ENCODE measurements at places on chromosomes 5 and 9. TPM values are rescaled to one million over a fixed set of nuclear protein-coding genes. Genes with fewer than 3 reads are reported as not detected.

DNA sequence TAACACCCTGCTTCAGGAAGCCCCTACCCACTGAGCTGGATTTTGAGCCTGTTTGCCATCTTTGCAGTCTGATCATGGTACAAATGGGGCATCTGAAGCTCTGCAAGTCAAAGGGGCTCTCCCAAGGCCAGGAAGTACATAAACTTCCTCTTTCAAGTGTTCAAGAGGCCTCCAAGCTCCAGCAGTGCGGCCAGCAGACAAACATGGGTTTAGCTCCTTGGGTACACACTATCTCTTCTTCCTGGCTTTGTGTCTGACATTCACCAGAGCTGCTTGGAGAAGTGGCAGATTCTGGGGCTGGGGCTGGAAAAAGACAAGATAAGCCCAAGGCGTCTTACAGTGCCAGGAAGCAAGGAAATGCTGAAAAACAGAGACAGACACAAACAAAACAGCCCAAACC is 34.1 kb downstream of the LAMC3 start:
- H3K27ac ChIP-seq, result no peak overlapping the region
- DNase-seq, result no peak
- H3K36me3 ChIP-seq, result no peaks in the 10 kb centered on the region
- H3K27me3 ChIP-seq, result no peaks in the 10 kb centered on the region
- peaks cover 8% of the 10 kb centered on the region for H3K4me1 ChIP-seq

- no peaks in the 10 kb centered on the region for H3K4me1 ChIP-seq
- H3K27me3 ChIP-seq, result no peaks in the 10 kb centered on the region
- no peak overlapping the region for H3K27ac ChIP-seq
- no peak overlapping the region for H3K4me3 ChIP-seq
These were observed 52.9 kb upstream of the TRIO start for GRCh38 chr5:14090290-14090689.

- H3K27ac ChIP-seq, result no peak overlapping the region
- H3K4me1 ChIP-seq, result no peaks in the 10 kb centered on the region
- no peak overlapping the region for H3K4me3 ChIP-seq
- no peaks in the 10 kb centered on the region for H3K36me3 ChIP-seq
These were observed 14.5 kb upstream of the SRP19 start for GRCh38 chr5:112846556-112846955.

- H3K4me3 ChIP-seq, result no peak overlapping the region
- no peaks in the 10 kb centered on the region for H3K27me3 ChIP-seq
These were observed 41.9 kb downstream of the ABCA1 start for GRCh38 chr9:104885818-104886709.

DNA sequence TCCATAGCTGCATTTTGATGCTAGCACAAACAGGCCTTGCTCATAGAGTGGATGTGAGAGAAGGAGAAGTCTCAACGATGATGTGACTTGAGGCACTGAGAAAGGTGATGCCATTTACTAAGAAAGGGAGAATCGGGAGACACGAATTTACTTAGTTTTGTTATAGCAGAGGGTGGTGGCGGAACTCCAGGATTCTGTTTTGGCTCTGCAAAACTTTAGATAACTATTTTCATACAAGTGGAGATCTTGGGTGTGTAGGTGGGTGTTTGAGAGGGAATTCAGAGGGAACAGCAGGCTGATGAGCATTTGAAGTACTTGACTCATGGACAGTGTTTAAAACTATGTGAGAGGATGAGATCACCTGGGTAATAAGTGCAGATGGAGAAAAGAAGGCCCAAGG is 43.2 kb downstream of the CACNA1B start:
- peaks cover 7% of the 10 kb centered on the region for H3K4me1 ChIP-seq
- no peaks in the 10 kb centered on the region for H3K27me3 ChIP-seq
- no peak for DNase-seq
- H3K27ac ChIP-seq, result no peak overlapping the region
- no peaks in the 10 kb centered on the region for H3K36me3 ChIP-seq

DNA sequence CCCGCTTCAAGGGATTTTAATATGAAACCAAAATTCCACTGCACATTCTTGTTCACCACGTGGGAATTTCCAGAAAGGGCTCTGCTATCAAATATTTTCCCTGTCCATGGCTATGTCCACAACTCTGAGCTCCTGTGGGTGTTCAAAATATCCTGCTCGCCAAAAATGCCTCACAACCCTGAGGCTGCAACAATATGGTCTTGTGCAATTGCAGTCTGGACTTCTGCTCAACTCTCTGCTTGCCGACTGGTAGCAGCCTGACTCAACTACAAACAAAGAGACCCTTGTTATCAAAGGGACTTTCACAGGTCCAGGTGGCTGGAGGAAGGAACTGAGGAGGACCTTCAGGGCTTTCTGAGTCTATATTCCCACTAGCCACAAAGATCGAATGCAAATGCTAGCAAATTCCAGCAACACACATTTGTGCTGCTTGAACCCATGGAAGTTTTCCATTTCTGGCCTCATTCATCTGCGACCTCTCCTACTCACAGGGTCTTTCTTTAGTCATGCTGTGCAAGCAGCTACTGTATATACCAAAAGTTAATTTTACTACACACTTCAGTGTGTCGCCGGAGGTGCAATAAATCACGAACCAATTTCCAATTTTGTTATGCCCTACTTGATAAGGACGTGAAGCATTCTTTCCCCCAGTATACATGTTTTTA is 169.2 kb upstream of the SLC30A5 start:
- H3K36me3 ChIP-seq, result no peaks in the 10 kb centered on the region
- no peak overlapping the region for H3K27ac ChIP-seq
- no peaks in the 10 kb centered on the region for H3K27me3 ChIP-seq
- no peak overlapping the region for H3K4me3 ChIP-seq

DNA sequence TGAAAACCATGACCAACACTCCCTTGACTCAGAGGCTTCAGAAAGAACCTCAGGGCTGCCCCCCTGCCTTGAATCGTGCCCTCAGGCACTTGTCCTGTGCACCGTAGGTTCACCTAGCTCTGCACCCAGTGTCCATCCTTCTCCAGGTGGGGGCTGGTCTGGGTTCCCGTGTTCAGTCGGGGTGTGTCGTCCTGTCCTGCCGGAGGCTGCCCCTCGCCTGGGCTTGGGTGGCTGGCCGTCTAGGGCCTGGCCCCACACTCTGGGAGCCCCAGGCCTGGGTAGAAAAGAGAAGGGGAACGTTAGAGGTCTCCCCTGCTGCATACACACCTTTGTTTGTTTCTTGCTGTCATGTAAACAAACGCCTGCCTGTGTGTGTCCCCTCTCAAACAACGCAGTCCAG is 29.3 kb downstream of the CATSPER3 start:
- H3K4me1 ChIP-seq, result no peaks in the 10 kb centered on the region
- no peak for DNase-seq
- H3K27me3 ChIP-seq, result no peaks in the 10 kb centered on the region
- no peaks in the 10 kb centered on the region for H3K36me3 ChIP-seq

DNA sequence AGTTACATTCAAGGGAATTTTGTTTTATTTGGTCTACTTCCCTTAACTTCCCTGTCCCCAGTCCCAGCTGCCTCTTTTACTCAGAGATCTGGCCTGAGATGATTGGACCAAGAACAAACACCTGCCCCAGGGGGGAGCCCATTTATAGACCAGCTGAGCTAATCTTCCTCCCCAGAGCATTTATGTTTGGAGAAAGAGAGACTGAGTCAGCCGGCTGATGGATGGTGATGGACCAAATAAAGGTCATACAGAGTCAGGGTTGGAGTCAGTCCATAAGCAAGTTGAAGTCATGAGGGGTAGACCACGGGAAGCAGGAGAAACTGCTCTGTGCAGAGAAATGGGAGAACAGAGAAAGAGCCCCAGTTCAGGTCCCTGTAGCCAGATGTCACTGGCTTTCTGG is 77.7 kb downstream of the TMEM174 start:
- no peaks in the 10 kb centered on the region for H3K27me3 ChIP-seq
- H3K4me3 ChIP-seq, result no peak overlapping the region
- DNase-seq, result no peak
- H3K36me3 ChIP-seq, result no peaks in the 10 kb centered on the region
- H3K4me1 ChIP-seq, result no peaks in the 10 kb centered on the region

The DMRT3 gene
- total RNA-seq, result not detected

The SPATA31D3 gene
- not detected for total RNA-seq

The OTP gene
- total RNA-seq, result not detected

The FOXE1 gene
- not detected for total RNA-seq

Measured in right atrium auricular region (tissue), 2 donors.